ENCODE measurements at places on chromosomes 4 and X.

GRCh38 chrX:136768469-136769084, 12.2 kb downstream of the ARHGEF6 start:
- no peak for DNase-seq

GRCh38 chr4:123785538-123785937, 388.9 kb downstream of the SPRY1 start:
- no peak for DNase-seq

DNA sequence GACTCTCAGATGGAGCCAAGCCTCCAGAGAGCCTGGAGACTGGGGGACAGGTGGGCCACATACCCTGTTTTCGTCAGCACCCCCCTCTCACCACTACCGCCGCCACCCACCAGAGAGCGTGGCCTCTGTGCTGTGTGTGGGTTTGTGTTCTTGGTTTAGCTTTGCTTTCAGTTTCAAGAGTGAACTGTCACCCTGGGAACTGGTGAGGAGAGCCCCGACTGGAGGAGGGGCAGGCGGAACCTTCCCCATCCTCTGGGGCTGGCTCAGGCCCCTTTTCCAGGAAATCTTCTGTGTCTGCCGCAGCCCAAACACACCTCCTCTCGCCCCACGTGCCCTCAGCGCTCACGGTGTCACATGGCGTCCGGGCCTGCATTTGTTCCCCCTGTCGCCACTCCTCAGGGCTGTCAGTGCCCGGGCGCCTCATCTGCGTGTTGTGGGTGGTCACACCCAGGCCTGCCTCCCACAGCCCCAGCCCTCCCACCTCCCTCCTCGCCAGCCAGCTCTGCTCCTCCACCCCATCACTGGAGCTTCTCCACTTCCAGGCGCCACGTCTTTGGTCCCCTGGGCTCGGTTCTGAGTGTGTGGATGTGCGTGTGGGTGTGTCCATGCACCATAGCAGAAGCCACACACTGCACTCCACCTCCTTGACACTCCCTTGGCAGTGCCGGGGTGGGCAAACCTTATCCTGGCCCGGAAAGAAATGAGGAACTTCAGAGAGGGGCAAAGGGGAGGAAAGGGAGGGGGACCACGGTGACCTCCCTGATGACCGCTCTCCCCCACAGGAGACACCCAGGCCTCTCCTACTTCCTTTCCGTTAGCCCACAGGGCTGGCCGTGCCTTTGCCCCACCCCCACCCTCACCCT, 27.8 kb downstream of the ELF4 start:
- peak; percentile 34 for DNase-seq

- no peak for DNase-seq
Observed at GRCh38 chr4:171430495-171430894, 382.7 kb upstream of the GALNTL6 start.

- DNase-seq: no peak
Observed at GRCh38 chr4:10201381-10202223, 85.0 kb upstream of the WDR1 start.

GRCh38 chr4:1470816-1471442, 64.7 kb upstream of the NKX1-1 start:
- no peak for DNase-seq

DNA sequence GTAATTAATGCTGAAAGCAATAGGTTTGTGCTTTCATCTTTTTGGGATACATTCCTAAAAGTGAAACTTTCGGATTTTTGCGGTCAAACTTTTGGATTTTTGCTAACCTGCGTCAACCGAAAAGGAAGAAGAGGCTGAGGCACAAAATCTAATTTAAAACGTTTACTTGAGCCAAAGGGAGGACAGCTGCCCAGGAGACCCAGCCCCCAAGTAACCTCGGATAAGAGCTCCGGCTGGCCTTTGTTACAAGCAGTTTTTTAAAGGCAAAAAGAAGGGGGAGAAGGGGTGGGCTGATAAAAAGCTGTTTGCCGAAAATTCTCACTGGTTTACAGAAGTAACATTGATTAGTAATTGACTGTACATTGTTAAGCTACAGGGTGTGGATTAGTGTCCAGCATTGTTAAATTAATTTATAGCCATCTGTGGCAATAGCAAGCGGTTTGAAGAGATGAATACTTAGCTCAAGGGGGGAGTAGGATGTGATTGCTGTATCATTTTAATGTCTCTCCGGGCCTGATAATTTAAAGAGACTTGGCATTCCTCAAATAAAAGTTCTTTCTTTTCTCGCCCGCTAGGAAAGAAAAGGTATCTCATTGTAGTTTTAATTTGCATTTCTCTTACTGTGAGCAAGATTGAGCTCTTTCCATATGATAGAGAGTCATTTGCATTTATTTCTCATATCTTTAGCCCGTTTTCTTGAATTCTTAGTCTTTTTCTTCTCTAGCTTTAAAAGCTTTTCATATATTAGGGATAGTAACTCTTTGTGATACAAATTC, 59.1 kb upstream of the USP9X start:
- no peak for DNase-seq

- no peak for DNase-seq
Observed at GRCh38 chr4:25859429-25860148, 3.2 kb downstream of the SEL1L3 start.

DNA sequence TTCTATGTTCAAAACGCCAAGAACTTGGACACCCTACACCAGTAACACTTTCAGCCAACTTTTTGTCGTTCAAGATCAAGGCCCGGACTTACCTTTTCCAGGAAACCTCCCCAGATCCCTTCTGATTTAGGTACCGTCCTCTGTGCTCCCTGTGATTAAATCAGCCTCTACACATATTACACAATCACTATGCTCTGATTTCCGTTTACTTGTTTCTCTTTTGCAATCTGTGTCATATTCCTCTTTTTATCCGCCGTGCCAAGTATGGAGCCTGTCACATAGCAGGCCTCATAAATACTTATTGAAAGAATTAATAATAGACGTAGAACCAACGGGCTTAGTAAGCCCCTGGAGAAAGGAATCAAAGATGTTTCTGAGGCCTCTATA, 722 bp upstream of the TMEM33 start:
- DNase-seq: no peak

DNA sequence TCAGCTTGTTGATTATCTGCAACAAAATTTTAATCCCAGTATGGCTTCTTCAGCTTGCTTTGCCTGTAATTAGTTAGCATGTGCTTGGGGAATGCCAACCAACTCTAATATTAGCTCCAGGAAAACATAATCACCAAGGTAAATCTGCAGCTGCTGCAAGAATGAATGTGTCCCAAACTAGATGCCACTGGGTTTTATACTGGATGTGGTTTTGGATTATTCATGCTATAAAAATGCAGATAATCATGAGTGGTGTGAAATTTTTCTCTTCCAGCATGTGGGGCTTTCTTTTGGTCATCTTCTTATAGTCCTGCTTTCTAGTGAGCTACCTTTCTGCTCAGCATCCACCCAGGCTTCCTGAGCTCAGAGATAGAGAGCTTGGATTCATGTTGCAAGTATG, 295.9 kb upstream of the CASK start:
- DNase-seq: no peak

DNA sequence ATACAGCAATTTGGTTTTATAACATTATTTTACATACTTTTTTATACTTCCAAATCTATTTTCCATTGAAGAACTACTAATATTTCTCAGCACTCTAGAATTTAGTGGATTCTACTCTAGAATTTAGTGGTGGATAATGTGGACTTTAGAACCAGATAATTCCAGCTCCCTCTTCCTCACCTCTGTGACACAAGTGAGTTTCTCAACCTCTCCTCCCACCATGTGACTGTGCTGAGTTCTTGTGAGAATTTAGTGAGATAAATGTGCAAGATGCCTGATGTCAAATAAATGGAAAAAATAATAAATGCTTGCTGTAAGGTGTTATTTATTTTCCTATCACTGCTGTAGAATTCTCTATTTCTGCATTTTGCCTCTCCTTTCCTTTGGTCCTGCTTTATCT, 107.3 kb downstream of the CPEB2 start:
- DNase-seq: no peak

GRCh38 chr4:156312261-156312847, 358.7 kb upstream of the CTSO start:
- no peak for DNase-seq

DNA sequence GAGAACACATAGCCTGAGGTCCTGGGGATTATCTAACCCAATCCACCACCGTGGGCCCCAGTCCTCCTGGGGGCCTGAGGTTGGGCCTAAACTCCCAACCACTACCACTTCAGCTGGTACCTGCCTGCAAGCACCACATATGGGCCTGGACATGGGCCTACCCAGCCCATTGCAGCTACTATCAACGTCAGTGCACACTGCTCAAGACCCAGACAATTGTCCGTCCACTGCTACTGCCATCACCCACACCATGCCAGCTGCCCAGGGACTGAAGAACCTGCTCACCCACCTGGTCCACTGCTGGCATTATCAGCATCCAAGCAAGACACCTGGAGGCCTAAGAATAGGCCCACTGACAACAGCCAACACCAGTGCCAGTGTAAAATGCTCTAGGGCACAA, 88.1 kb downstream of the COL4A5 start:
- no peak for DNase-seq

DNA sequence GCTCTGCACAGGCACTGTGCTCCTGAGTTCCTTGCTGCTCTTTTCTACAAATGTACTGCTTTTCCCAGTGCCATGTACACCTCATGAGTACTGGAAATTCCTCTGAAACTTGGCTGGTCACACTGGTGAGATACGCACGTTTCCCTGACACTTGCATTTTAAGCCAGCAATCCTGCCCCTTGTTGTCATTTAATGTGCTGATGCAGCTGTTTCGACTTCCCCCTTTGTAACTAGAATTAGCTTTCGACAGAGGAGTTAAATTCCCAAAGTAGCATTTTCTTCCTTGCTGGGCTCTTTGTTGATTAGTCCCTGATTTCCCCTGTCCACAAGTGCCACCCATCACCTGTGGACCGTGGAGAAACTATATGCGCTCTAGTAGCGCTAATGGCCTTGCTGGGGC, 77.5 kb downstream of the IQCM start:
- no peak for DNase-seq

DNA sequence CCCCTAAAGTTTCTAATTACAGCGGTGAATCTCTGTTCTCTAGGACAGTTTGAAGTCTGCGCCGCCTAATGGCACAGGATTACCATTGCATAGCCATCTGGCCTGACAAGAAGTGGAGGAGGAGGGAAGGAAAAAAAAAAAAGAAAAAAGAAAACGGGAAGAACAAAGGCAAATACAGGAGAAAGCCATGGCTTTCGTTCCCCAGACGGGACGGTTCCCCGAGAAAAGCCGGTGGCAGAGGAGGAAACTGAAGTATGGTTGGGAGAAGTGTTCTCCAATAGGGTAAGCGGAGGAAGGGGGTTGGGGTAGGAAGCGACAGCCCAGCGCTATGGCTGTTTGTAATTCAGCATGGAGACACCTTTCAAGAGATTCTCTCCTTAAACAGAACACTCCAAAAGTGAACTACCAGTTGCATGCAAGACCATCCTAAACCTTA, 80.8 kb downstream of the HMGN5 start:
- no peak for DNase-seq

DNA sequence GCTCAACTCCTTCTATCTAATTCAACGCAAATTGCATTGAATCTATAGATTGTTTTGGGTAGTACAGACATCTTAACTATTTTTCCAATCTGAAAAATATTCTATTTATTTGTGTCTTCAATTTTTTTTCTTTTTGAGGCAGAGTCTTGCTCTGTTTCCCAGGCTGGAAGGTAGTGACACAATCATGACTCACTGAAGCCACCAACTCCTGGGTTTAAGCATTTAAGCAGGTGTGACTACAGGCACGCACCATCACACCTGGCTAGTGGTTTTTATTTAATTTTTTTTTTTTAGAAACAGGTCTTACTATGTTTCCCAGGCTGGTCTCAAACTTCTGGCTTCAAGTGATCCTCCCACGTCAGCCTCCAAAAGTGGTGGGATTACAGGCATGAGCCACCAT, 98.3 kb downstream of the GK start:
- DNase-seq: no peak

GRCh38 chr4:130424211-130424610, 1328.3 kb downstream of the C4orf33 start:
- no peak for DNase-seq

DNA sequence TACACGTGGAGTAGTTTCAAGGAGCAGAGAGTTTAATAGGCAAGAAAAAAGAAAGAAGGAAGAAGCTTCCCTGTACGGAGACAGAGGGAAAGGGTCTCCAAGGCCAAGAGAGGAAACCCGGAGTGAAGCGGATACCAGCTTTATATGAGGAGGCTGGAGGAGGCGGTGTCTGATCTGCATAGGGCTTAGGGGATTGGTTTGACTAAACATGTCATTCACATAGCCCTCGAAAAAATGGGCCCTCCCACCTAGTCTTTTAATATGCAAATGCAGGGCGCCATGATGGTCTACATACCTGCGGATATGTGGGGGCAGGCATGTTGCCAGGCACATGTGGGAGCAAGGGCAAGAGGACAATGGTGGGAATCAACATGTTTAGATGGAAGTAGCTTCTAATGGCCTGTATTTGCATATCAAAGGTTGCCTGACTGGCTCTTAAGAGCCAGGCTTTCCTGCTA, 103.1 kb upstream of the UGT8 start:
- DNase-seq: no peak

- DNase-seq: no peak
Observed at GRCh38 chr4:13515268-13515667, 29.0 kb downstream of the NKX3-2 start.

GRCh38 chr4:182538031-182538430, 294.8 kb downstream of the TENM3 start:
- no peak for DNase-seq

DNA sequence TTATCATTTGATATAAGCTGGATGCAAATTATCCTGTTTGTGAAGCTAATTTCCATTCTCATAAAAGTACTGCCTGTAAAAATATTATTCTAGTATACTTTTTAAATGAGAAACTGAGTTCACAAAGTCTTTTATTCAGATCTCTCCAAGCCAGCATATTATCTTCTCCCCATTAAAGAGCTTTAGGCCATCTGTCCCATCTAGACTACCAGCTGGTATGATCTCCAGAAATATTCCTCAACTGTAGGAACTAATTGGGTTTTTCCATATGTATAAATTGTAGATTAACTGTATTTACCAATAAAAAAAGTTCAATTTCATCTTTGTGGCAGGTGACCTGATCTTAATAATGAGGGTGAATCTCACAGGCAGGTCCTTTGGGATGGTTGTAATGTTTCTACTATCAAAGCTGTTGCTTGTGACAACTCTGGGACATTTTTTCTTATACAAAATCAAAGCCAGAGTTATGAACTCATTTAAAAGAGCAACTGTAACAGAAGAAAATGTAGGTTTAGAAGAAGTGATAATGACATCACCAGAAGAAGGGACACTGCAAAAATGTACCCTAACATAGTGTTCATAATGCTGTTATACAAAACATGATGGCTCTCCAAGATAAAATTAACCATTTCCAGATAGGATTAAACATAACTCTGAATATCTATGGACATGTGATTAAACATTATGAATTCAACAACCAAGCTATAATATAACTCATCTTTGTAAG, 132.8 kb downstream of the KCNIP4 start:
- DNase-seq: no peak

DNA sequence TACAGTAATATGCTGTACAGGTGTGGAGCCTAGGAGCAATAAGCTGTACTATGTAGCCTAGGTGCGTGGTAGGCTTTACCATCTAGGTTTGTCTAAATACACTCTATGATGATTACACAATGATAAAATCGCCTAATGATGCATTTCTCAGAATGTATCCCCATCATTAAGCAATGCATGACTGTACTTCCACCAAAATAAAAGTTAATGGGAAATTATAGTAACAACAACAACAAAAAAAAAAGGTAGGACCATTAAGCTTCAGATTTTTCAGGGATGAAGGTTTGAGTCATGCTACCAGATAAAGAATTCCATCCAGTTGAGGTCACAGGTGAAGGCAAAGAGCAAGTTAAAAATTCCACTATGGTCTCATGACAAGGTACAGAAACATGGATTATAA, 68.2 kb downstream of the MAGEA10 start:
- no peak for DNase-seq

All from stimulated activated CD4-positive, alpha-beta T cell treated with anti-CD3 and anti-CD28 coated beads, Interleukin-1b, Interleukin-23, amount 100 ng/mL, for 1 hour (primary cell).